ENCODE measurements at places on chromosomes 16 and 17. TPM values are rescaled to one million over a fixed set of nuclear protein-coding genes. Genes with fewer than 3 reads are reported as not detected.

GRCh38 chr16:24988593-24989338, 26.4 kb downstream of the ARHGAP17 start:
- no peak overlapping the region for H3K4me3 ChIP-seq
- no peaks in the 10 kb centered on the region for H3K27me3 ChIP-seq
- H3K4me1 ChIP-seq, result peaks cover 28% of the 10 kb centered on the region
- H3K36me3 ChIP-seq, result no peaks in the 10 kb centered on the region
- no peak for DNase-seq
- H3K27ac ChIP-seq, result no peak overlapping the region

- no peak overlapping the region for H3K27ac ChIP-seq
- H3K27me3 ChIP-seq, result no peaks in the 10 kb centered on the region
- DNase-seq, result no peak
- no peaks in the 10 kb centered on the region for H3K4me1 ChIP-seq
- no peaks in the 10 kb centered on the region for H3K36me3 ChIP-seq
Measured at GRCh38 chr16:82059161-82059982, 24.3 kb downstream of the HSD17B2 start.

The PLEKHM1 gene
- total RNA-seq, result 103 TPM

- DNase-seq, result no peak
- no peak overlapping the region for H3K27ac ChIP-seq
- no peaks in the 10 kb centered on the region for H3K27me3 ChIP-seq
- no peaks in the 10 kb centered on the region for H3K4me1 ChIP-seq
- H3K36me3 ChIP-seq, result no peaks in the 10 kb centered on the region
Measured at GRCh38 chr16:23119570-23119969, 29.7 kb downstream of the USP31 start.

The SLC35G6 gene
- total RNA-seq, result not detected

The TBC1D3G gene
- total RNA-seq, result not detected

The MED1 gene
- 45.4 TPM for total RNA-seq

The TP53TG3C gene
- total RNA-seq, result not detected

The MT1E gene
- 10.4 TPM for total RNA-seq

GRCh38 chr16:15874745-15875314, 13.6 kb downstream of the CEP20 start:
- no peaks in the 10 kb centered on the region for H3K27me3 ChIP-seq
- H3K27ac ChIP-seq, result no peak overlapping the region
- no peaks in the 10 kb centered on the region for H3K4me1 ChIP-seq
- H3K36me3 ChIP-seq, result peaks cover 57% of the 10 kb centered on the region

The TNFRSF17 gene
- not detected for total RNA-seq

- H3K27ac ChIP-seq, result no peak overlapping the region
- H3K27me3 ChIP-seq, result no peaks in the 10 kb centered on the region
- no peak for DNase-seq
- peaks cover 56% of the 10 kb centered on the region for H3K36me3 ChIP-seq
- H3K4me3 ChIP-seq, result no peak overlapping the region
Measured at GRCh38 chr16:89268585-89268984, 51.1 kb downstream of the ZNF778 start.

GRCh38 chr17:41967921-41968578, 1.5 kb downstream of the CNP start:
- peaks cover 21% of the 10 kb centered on the region for H3K36me3 ChIP-seq
- H3K4me1 ChIP-seq, result peaks cover 29% of the 10 kb centered on the region
- peak overlapping the region; percentile 80 for H3K27ac ChIP-seq
- H3K4me3 ChIP-seq, result peak overlapping the region; percentile 41
